ENCODE measurements at places on chromosomes 1 and 21.

DNA sequence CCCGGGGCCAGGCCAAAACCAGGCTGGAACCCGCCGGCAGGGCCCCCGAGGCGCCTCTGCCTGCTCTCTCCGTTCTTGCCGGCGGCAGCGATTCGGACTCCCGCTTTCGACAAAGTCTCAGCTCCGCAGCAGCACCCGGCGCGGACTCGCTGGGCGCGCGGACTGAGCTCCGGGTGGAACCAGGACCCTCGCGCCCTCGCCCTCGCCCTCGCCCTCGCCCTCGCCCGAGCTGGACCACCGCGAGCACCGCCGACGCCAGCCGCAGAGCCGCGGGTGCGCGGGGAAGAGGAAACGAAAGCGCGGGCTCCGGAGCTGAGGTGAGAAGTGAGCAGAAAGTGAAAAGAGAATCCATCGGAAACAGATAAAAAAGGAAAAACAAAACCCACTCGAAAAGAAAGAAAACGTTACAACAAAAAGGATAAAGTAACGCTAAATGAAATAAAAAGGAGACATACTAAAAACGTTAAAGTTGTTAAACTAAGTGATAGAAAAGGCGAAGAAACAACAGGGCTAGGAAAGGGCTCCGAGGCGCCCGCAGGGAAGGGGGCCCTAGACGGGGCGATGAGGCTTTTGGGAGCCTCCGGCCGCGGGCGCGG, 64.9 kb downstream of the MEF2D start:
- peak; percentile 25 for DNase-seq

DNA sequence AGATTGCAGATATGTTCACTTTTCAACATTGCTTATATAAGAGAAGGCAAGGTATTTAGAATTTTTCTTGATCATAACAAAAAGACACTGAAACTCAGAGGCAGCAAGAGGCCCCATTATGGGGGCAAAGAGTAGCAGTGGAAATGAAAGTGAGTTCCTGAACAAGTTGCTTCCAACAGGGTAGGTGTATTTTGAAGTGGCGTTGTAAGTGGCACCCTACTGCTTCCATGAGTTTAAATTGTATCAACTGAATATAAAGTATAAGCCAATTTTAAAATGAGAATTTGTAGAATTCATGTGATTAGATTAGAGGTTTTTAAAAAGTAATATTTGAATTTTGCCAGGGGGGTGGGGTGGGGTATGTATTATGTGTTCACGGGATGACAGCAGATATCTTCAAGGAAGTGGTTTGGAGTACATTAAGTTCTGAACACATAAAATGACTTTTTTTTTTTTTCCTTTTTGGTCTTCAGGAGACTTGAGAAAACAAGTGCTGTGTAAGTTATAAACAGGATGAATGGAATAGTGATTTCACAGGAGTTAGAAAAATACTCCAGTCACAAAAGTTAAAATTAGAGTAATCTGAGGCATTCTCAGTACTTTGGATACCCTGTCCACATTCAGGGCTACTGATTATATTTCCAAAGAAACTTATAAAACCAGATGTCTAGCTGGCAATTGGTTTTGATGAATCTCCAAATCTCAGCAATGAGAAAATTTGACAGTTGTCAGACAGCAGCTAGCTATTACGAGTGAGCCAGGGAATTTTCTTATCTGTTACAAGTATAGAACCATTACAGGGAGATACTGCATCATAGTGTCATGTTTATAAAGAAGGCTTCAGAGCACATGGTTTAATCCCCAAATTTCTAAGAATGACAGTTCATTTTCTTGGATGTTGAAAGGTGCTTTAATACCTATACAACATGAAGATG, 182.0 kb downstream of the ST6GALNAC3 start:
- no peak for DNase-seq

DNA sequence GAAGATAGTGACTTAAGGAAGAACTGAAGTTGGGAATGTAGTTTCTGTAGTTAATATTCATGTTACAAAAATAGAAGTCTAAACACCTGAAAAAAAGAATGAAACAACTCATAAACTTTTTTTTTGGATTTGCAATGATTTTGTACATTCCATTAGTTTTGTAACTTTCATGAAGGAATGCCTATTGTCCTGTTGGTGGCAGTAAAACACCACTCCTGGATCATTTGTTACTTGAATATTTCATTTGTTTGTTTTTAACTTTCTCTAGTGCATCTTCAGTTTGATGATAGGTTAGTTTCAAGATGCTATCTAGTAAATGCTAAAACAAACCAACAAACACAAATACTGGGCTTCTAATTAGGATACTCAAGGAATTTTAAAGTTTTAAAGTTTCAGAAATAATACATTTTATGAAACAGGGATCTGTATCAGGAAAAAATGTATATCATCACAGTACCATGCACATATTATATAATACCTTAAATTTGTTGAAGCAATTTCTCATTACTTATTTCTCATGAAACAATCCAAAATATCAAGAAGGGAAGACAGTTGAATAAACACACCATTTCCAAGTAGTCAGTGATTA, 229.7 kb upstream of the CACYBP start:
- peak; percentile 18 for DNase-seq

DNA sequence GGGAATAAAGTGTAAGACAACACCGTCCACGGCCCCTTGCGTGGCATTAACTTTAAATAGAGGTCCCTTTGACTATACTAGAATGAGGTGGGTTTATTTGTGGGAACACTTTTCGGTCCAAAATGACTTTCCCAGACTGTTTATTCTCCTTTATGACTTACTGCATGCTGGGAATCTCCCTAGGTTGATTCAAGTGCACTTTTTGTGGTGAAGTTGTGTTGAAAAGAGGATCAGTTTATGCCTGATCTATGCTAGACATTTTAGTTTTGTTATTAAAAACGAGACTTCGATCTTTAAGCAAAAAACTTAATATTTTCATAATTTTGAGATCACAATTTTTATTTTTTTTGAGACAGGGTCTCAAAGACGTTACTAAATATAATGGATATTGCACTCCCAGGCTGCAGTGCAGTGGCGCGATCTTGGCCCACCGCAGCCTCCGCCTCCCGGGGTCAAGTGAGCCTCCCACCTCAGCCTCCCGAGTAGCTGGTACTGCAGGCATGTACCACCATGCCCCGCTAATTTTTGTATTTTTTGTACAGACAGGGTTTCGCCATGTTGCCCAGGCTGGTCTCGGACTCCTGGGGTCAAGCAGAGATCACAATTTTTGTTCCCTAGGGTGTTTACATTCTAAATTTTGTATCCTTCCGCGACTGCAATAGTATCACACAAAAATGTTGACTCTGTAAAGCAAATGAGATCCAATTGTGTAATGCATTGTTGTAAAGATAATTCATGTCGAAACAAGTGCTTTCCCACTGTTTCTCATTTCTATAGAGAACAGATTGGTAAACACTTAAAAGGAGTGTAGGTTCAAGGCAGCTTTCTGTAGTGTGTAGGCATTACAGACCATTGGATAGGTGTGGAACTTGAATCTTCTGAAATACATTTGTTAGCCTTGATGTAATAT, 1.6 kb downstream of the CDC42 start:
- peak; percentile 20 for DNase-seq

DNA sequence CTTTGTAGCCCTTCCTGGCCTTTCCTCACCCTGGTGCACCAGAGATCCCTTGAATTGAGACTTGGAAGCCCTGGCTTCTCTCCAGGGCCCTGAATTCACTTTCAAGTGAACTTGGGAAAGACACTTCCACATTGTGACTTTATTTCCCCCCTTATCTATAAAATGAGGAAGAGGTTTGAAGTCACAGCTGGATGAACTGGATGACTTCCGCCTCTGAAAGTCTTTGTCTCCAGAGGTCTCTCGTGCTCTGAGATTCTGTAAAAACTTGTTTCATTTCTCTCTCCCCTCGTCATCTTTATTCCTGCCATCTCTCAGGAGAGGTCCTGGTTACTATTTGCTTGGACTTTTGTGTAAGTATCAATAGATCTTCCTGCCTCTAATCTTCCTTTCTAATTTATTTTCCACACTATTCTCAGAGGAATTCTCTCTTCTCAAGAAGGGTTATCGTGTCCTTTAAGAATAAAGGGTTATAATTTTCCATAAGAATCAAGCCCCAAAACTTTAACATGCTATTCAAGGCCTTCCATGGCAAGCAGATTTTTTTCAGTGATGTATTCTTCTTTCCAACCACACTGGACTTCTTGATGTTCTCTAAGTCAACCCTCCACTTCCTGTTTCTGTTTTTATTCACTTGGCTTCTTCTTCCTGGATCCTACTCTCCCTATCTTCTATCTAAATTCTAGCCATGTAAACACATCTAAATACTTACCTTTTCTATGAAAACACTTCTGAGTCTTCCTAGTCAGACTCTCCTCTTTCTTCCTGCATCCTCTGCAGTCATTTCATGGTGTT, 6.5 kb upstream of the RPTN start:
- DNase-seq, result no peak

DNA sequence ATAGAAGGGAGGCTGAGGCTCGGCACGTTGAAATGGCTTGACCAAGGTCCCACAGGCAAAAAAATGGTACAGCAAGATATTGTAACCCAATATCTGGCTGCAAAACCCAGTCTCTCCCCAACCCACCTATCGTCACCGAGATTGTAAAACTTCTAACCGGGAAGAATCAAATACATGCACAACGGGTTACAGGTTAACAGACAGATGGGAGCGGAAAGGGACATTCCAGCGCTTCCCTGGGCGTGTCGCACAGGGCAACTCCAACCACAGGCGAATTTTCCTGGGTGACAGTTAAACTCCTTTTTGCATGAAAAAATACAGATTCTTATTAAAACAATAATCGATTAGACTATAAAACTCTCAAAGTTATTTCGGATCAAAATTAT, 31.8 kb upstream of the JUN start:
- no peak for DNase-seq

- no peak for DNase-seq
Observed at GRCh38 chr1:89698020-89698560, 65.2 kb downstream of the LRRC8C start.

DNA sequence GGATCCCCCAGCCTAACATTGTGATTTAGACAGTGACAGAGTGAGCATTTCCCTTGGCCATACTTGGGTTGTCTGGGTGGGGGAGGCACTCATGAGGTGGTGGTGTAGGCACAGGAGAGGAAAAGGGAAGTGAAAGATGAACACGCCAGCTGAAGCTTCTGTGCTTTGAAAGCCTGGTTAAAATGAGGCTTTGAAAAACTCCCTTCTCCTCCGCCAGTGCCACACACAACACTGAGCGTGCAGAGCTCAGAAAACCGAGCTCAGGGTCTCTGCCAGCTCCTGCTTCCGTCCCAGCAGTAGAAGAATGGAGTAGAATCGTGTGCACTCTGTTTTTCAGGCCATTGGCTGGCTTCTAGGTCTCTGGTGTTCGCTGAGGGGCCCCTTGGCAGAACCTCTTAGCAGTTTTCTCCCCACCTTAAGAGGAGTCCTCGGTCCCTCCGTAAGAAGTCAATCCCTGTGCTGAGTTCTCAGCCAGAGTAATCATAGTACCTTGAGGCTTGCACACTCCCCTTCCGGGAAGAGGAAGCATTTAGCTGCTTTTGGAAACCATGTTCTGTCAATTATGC, 12.9 kb downstream of the PLEKHM2 start:
- DNase-seq, result peak; percentile 44

- peak; percentile 60 for DNase-seq
Observed at GRCh38 chr21:31554511-31555022, 104.9 kb upstream of the SOD1 start.

DNA sequence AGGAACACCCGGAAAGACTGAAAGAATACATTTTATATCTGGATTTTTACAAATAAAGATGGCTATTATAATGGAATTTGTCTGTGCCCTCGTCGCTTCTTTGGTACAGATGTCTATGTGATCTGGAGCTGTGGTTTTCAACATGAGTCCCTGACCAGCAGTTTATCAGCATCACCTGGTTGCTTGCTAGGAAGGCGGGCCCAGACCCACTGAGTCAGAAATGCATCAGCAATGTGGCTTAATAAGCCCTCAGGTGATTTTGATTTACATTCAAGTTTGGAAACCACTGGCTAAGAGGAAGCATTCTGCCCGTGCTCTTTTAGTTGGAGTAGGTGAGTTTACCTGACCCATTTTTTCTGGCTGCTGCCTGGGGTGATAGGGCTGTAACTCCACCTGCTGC, 31.7 kb downstream of the ATP1A1 start:
- no peak for DNase-seq

- no peak for DNase-seq
Observed at GRCh38 chr1:9797049-9797448, 26.7 kb downstream of the CLSTN1 start.

DNA sequence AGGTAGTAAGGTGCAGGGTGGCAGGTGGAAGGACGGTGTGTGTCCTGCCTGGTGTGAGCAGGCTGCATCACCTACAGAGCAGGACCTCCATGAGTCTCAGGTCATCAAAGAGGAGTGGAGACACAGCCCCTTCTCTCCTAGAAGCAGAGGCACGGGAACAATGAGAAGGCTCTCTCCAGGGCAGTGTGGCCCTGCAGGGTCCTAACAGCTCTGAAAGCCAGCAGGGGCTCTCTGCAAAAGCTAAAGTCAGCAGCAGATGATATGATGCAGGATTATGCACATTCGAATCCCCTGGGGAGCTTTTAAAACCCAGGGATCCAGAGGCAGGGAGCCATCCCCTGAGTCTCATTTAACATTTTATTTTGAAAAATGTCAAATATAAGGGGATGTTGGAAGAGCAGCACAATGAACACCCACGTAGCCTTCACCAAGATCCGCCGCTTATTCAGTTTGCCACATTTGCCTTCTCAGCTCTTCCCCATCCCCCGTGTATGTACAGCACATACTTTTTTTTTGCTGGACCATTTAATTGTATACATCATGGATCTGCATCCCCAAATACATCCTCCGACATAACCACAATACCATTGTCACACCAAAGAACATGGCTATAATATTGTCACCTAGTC, 88.1 kb downstream of the CNIH3 start:
- no peak for DNase-seq

- no peak for DNase-seq
Observed at GRCh38 chr1:67134695-67135094, at the start of gene C1orf141. Gene C1orf141 (minus strand): TSS chr1:67134970. CDS start chr1:67127240, 7,730 bp downstream.

DNA sequence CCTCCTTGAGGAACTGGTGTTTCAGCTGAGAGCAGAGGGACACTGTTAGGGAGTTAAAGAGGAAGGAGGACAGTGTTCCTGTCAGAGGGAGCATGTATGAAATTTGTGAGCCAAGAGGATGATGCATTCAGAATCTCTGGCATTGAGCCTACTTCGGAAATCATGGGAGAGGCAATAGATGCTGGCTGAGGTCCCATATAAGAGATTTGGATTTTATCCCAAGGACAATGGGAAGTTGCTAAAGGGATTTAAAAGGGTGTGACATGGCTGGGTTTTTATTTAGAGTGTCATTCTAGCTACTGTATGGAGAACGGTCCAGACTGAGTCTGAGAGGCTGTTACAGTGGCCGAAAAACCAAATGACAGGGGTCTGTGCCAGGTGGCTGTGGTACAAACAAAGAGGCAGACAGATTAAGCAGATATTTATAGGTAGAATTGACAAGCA, 403.2 kb upstream of the B3GALT2 start:
- no peak for DNase-seq

- no peak for DNase-seq
Observed at GRCh38 chr1:35863881-35864625, 19.0 kb upstream of the AGO1 start.

GRCh38 chr1:6771441-6771769, 13.8 kb upstream of the CAMTA1 start:
- DNase-seq, result no peak

DNA sequence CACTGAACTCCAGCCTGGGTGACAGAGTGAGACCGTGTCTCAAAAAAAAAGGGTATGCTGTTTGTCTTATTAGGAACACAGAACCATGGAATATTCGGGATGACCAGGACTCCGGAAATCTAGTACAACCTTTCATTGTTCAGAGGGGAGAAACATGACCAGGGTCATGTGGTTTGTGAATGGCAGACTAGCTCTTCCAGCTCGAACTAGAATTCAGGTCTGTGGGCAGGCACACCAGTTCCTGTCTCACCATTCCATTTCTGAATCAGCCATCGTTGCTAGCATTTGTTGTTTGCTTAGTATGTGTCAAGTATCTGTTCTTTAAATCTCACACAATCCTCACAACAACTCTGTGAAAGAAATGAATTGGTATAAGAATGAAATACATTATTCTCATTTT, 50.9 kb downstream of the MDM4 start:
- DNase-seq, result peak; percentile 17
